ENCODE measurements at places on chromosomes 1 and 21.

GRCh38 chr21:40054403-40054802 is 187.2 kb downstream of the PCP4 start:
- no peak for DNase-seq

DNA sequence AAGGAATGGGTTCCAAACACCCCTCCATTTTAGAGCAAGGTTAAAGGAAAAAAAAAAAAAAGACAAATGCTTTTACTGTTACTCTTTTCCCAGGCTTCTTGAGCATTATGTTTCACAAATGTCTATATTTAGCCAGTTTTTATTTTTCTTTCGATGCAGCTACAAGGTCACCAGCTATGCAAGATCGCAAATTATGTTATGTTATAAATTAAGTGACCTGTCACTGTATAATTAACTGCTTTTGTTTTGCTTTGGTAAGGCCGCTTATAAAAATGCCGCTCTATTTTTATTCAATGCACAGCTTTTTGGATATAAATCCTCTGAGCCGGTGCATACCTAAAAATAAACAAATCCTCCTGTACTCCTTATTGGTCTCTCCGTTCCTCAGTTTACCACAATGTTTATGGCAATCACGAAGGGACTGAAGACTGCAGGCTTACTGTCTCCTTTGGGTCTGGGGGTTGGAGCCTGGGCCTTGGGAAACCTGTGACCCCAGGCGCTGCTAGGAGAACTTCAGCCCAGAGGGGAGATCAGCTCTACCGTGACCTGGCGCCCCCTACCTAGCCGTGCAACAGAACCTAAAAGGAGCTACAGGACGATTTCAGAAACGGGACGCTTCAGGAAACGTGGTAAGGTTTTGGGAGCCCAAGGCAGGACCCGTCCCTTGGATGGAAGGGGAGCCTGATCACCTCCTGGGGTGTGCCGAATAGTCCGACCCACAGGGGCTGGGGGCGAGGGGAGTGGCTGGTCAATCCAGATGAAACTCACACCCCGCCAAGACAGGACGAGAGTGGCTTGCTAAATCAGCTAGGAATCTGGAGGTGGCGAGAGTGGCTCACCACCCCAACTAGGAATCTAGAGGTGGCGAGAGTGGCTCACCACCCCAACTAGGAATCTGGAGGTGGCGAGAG is 101.2 kb upstream of the CD55 start:
- DNase-seq = no peak

- no peak for DNase-seq
Measured at GRCh38 chr1:160020196-160020595, 11.6 kb downstream of the PIGM start.

GRCh38 chr1:35691571-35692220 is 27.0 kb downstream of the C1orf216 start:
- DNase-seq = no peak

GRCh38 chr21:42471206-42471605 is 24.8 kb downstream of the RSPH1 start:
- no peak for DNase-seq

DNA sequence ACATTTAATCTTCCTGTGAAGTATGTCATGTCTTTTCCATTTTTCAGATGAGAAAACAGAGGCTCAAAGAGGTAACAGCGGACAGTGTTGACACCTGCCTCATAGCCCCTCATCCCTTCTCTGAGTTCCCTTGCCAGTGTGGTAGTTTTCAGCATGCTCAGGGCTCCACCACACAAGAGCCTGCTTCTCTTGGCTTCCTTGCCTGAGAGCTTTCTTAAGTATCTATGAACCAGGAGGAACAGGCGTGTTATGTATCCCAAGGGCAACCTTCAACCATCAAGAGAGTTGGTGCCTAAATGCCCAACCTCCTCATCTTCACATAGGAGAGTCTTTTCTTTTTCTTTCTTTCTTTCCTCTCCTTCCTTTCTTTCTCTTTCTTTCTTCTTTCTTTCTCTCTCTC is 5.9 kb upstream of the PAFAH2 start:
- no peak for DNase-seq

GRCh38 chr1:6131561-6131960 is 48.6 kb downstream of the CHD5 start:
- no peak for DNase-seq

DNA sequence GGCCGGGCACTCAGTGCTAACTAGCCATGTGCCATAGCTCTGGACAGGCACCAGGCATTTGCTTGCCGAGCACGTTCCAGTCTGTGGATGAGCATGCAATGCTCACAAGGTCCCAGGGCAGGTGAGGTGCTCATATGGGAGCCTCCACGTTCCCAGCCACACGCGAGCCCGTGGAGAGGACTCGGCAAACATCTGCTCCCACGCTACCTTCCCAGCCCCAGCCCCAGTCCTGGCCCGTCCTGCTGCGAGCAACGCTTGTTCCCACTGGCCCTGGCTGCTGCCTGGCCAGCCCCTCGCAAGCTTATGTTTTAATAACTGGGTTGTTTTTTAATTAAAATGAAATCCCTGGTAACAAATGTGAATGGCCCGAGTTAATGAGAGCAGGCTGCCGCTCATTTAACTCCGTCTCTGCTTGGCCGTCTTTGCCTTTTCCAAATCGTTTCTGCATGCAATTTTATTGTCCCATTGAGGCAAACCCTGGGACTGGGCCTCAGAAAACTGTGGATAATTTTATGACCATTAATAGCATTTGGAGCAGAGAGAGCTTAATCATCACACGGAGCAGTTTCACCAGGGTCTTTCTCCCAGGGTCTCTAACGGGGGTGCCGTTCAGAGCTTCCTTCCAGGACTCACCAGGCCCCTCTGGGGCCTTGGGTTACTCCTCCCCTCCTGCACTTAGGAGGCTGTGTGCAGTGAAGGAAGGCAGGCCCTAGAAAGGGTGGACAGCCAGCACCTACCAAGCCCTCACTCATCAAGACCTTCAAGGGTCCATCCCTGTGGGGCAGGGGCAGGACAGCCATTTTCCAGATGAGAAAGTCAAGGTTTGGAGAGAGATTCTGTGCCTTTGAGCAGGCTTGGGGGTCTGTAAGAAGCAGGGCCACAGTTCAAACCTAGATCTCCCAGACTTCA is 136.8 kb downstream of the GLIS1 start:
- DNase-seq = no peak

DNA sequence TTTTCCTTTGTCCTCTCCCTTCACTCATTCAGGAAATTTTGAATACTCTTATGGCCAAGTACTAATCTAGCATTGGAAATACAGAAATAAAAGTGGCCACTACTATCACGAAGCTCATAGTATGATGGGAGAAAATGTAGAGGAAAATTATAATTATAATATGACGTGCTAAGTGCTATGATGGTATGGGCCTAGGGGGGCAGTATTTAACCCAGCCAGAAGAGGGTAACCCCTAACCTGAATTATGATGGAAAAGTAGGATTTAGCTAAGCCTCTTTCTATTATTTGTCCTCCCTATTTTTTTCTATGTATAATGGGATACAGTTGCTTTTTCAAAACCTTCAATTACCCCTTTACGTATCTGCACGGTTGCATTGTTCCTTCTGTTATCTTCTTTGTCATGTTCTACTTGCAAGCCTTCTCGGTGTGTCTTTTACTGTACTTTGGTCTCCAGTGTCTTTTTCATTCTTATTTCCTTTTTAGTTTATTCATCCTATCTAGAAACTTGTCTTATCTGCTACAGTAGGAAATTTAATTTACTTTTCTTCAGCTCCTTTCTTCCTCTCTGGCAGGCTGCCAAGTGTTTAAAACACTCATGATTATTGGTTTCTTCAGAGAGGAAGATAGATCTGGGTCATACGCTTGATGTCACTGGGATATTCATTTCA is 88.8 kb upstream of the GPR52 start:
- no peak for DNase-seq

- no peak for DNase-seq
Measured at GRCh38 chr1:151273924-151274466, 8.1 kb upstream of the ZNF687 start.

DNA sequence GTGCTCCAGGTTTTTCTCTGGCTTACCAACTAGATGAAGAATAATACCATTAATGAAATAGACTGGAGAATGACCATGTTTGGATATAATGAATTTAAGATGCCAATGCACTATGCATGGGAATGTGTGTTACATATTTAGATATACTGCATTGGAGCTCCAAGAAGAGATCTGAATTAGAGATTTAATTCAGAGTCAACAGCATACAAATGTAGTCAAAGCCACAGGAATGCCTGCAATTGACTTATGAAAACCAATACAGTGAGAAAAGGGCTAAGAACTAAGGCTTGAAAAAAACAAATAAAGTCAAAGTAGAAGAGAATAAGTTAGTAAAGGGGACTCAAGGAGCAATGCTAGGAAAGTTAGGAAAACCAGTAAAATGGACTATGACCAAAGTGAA is 59.1 kb downstream of the USP24 start:
- no peak for DNase-seq

GRCh38 chr1:3776231-3776961 is 3.8 kb downstream of the SMIM1 start:
- DNase-seq = no peak

DNA sequence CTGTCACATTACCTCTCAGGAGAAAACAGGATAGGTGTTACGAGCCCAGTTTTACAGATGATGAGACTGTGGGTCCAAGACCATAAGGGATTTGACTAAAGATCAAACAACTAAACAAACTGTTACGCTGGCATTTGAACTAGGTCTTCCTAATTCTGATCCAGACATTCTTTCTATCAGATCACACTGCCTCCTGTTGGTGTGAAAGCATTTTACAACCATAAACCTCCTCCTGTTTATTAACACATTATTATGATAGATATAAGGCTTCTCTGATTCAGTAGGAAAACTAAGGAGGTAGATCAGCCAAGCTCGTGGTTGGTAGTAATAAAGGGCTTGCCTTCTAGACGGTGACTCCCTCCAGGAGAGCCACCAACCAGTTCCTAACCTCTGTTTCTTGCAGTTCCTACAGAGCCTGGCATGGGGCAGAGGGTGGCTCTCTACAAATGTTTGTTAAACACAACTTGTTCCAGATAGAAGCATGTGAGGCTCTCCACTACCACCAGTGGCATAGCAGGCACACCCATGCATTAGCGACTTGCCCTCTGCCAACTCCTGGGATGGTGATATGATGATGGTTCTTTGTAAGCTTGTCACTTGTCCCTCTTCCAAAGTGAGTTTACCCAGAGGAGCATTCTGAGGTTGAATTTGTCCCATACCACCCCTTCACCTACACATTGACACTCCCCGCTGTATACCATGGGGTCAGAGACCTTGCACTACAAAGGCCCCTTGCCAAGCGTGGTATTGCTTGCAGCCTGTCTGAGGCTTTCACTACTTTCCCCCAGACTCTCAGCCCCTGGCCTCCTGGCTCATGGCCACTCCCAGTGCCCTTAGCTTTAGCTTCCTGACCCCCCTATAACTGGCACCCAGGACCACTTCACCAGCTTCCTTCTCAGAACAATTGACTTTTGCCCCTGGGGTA is 96.4 kb upstream of the HOOK1 start:
- DNase-seq = no peak

- no peak for DNase-seq
Measured at GRCh38 chr21:45543710-45544448, 1.6 kb upstream of the SLC19A1 start.

GRCh38 chr1:25657121-25657882 is 40.7 kb downstream of the MAN1C1 start:
- DNase-seq = no peak

GRCh38 chr1:193102662-193103061 is 2.6 kb downstream of the GLRX2 start:
- DNase-seq = no peak

DNA sequence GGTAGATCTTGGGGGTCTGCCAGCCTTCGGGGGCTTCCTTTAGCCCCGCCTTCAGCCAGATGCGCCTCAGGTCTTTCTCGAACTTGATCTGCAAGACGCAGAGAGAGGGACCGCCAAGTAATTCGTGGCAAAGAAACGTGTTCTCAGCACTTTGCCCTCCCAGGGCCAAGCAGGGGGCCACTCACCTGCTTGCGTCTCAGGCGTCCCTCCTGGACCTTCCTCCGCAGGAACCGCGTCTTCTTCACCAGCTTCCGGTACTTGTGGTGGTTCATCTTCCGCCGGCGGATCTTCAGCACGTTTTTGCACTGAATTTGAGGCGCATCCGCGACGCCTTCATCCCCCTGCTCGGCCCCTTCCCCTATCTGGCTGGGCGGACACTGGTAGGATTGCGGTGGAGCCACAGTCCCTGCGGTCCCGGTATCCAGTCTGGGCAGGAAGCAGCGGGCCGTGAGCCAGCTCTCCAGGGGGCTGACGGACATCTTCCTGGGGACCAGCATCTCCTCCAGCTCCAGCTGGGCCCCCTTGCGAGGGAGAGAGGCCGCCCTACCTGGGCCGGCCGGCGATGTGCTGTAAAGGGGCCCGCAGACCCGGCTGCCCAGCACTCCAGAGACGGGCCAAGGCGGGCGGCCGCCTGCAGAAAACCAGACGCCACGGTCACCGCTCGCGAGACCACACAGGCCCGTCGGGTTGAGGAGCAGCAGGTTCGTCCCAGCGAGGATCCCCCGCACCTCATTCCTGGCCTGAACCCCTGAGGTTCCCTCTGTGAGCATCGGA is 1.0 kb downstream of the AURKAIP1 start:
- no peak for DNase-seq

DNA sequence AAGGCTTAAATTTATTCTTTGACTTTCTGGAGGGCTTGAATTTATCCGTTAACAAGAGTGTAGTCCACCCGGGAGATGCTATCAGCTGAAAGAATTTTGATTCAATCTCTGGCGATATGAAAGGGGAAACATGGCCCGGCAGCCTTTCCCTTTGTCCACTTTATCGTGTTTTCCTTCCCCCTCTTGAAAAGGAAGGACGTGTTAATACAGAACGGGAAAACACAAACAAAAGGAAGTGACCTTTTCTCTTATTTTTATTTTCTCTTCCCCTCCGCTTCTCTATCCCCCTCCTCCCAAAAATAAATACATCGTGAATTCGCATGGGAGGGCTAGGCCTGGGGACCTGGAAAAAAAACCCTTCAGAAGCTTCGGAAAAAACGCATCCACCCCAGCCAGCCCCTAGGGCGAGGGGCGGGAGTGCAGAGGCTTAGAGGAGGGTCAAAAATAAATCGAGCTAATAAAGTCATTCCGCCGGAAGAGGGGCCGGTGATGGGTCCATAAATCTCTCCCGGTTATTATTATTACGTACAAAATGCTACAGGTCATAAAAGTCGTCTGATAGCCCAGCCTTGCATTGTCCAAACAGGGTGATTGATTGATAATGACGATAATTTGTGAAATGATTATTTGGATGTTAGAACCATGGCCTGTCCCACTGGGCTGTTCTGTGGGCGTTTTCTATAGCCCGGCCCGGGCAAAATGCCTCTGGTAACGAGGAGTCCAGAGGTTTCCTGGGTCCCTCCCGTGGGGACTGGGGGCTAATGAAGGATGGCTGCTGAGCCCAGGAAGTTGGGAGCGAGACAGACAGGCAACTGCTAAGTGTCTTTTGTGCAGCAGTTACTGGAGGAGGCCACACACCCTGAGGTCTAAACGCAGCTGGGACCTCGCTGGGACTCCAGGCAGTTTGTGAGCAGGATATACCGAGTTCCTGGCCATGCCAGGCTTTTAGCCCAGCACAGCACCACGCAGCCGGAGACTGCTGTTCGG is 179.4 kb downstream of the PRDM16 start:
- no peak for DNase-seq
